ENCODE measurements at places on chromosomes 1 and 21. TPM values are rescaled to one million over a fixed set of nuclear protein-coding genes. Genes with fewer than 3 reads are reported as not detected.
A peak's percentile ranks its signal among the peaks of the same experiment; 100 is the strongest.

- no peaks in the 10 kb centered on the region for H3K27me3 ChIP-seq
- H3K36me3 ChIP-seq: no peaks in the 10 kb centered on the region
- no peaks in the 10 kb centered on the region for H3K4me1 ChIP-seq
- no peak overlapping the region for H3K4me3 ChIP-seq
Observed at GRCh38 chr1:113369699-113370098, 20.6 kb upstream of the MAGI3 start.

DNA sequence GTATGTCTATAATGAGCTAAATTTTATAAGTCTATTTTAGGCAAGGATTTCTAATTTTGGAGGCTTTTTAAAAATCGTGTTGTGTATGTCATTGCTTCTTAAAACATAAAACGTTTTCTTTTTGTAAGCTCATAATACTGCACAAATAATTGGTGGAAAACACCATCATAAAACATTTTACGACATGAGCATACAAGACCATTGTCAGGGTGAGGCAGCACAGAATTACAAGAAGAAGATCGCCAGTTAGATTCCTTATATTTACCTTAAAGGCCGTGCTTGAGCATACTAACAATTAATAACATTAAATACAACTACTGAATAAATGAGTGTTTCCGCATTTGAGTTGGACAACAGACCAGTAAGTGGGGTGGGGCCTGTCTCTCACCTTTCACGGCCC lies 19.1 kb upstream of the LMX1A start:
- H3K36me3 ChIP-seq: no peaks in the 10 kb centered on the region
- H3K4me1 ChIP-seq: peaks cover 13% of the 10 kb centered on the region
- no peak for DNase-seq
- no peak overlapping the region for H3K27ac ChIP-seq
- peaks cover 6% of the 10 kb centered on the region for H3K27me3 ChIP-seq
- no peak overlapping the region for H3K4me3 ChIP-seq

DNA sequence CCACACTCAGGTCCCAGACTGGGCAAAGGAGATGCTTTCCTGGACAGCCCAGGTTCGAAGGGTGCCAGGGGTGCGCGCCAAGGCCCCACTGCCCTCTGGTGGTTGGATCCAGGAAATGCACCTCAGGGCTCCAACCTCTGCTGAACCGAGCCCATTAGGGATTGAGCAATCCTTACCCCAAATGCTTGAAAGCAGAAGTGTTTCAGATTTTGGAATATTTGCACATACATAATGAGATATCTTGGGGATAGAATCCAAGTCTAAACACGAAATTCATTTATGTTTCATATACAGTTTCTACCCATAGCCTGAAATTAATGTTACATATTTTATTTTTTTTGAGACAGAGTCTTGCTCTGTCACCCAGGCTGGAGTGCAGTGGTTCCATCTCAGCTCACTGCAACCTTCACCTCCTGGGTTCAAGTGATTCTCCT lies 57.4 kb downstream of the SLC9A1 start:
- H3K36me3 ChIP-seq: no peaks in the 10 kb centered on the region
- peak; percentile 45 for DNase-seq
- no peak overlapping the region for H3K4me3 ChIP-seq

- no peaks in the 10 kb centered on the region for H3K36me3 ChIP-seq
- peaks cover 10% of the 10 kb centered on the region for H3K27me3 ChIP-seq
- no peak for DNase-seq
Observed at GRCh38 chr21:42631142-42631541, 22.3 kb upstream of the PDE9A start.

The THEM5 gene
- not detected for total RNA-seq
